ENCODE measurements at places on chromosomes 6 and 20.

DNA sequence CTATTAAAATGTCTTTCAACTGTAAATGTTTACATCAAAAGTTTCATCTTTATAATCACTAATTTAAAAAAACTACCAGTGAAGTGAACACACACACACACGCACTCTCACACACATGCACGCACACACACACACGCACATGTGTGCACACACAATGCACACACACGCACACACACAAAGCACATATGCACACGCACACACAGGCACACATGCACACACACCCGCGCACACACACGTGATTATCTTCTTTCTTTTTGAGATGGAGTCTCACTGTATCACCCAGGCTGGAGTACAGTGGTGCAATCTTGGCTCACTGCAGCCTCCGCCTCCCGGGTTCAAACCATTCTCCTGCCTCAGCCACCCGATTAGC is 80.0 kb upstream of the FRMD1 start:
- DNase-seq: no peak

GRCh38 chr20:62587757-62588402 is 54.4 kb upstream of the SLCO4A1 start:
- DNase-seq: no peak

DNA sequence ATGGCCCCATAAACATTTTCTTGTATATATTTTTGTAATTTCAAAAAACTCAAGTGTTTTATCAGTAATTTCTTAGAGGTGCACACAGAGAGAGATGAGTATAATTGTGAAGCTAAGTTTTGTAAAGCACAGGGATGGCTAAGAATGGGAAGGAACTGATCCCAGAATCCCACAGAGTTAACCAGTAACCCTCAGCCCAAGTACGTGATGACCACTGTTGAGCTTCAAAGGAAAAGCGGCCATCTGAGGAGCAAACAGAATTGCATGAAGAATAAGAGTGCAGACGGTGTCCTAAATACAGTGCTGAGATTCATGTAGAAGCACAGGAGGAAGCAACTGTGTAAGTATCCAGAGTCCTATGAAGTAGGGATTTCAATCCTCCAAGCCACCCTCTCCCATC is 28.1 kb upstream of the HLA-C start:
- DNase-seq: no peak

GRCh38 chr6:119683671-119684070 is 334.1 kb upstream of the MAN1A1 start:
- DNase-seq: no peak

- peak; percentile 59 for DNase-seq
Observed at GRCh38 chr6:108589244-108589791, 28.6 kb downstream of the FOXO3 start.

Measured in hippocampal formation (tissue), 2 donors.